Effector CD4-positive, alpha-beta T cell (primary cell): ENCODE measurements at places on chromosomes 4 and X.

- no peak for DNase-seq
Measured at GRCh38 chr4:175790083-175790482, 22.0 kb downstream of the GPM6A start.

DNA sequence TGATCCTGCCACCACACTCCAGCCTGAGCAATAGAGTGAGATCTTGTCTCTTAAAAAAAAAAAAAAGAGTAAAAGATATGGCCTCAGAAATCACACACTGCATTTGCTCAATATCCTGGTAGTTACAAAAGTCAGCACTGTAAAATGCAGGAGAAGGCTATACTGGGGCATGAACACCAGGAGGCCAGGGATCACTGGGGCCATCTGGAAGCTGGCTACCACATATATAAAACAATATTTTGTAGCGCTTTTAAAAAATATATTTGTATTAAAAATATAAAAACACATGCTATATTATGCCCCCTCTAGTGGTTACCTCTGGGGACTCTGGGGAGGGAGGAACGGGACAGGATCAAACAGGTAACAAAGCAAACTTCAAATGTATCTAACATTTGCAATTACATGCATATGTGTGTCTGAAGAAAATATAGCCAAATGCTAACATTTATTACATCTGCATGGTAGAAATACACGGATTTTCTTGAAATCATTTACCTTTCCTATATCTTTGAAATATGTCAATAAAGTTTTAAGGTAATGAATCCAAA, 4.0 kb downstream of the C4orf46 start:
- DNase-seq: no peak

DNA sequence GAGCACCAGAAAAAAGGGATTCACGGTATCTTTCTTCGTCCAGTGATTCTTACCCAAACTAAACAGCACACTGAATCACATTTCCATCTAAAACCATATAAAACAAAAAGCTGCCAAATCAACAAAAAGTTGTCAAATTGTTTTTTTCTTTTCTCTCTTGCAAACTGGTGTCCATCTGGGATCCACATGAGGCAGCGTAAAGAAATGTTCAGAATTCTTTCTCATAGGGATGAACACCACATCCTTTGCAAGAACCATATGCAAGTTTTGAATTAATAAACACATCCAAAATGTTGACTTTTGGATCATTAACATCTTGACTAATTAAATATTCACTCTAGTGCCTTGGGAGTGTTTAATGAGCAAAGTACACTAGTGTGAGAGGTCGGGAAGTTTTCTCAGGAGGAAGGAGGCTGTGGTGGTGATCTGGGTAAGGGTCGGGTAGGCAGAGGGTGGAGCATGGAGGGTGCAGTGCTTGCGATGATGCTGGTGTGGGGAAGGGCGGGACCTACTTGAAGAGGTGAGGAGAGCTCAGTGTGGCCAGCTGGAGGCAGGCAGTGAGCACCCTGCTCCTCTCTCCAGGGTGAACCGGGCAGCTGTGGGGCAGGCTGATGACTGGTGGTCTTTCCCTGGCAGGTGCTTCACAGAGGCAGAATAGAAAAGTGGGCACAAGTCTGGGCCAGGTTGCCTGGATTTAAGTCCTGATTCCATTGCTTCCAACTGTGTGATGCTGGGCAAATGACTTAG, 72.8 kb downstream of the NSUN7 start:
- no peak for DNase-seq

- DNase-seq: no peak
Measured at GRCh38 chr4:168390041-168390440, 71.5 kb upstream of the DDX60 start.

GRCh38 chrX:118745570-118745969, 18.2 kb downstream of the IL13RA1 start:
- DNase-seq: no peak

GRCh38 chr4:129335276-129335675, 239.3 kb downstream of the C4orf33 start:
- DNase-seq: no peak

DNA sequence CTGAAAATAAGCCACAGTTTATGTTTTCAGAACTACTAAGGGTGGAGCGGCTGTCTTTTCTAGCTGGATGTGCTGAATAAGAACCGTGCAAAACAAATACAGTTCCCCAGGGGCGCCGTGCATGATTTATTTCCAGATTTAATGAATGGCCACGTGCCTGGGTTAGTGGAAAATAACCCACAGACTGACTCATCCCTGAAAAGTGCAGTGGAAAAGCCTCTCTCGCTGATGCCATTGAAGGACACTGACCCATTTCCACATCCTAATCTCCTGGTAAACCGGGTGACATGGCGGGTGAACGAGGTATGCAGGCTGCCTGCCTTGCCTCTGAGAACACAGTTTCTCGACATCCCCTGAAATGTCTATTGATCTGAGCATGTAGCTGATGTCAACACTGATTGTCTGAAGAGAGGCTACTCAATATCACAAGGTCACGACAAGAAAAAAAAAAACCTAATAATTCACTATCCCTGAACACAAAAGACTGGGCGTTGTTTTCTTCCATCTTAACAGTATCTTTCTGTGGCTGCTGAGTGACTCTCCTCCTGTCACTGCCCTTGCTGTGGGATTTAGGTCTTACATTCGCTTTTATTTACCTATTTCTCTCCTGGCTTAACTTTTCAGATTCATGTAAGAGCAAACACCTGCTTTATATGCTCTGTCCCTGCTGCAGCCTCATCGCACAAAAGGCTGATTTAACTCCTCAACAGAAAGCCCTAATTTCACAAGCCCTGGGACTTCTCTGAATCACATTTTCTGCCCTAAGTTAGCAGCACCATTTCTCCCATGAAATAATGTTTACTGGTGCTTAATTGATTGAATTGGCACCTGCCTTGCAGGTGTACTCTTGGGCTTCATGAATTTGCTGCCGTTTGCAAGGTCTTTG, 76.9 kb upstream of the SCOC start:
- no peak for DNase-seq

GRCh38 chr4:78645853-78646757, 94.5 kb downstream of the ANXA3 start:
- DNase-seq: no peak
